ENCODE measurements at places on chromosomes 6 and 20. TPM values are rescaled to one million over a fixed set of nuclear protein-coding genes. Genes with fewer than 3 reads are reported as not detected.

The CLPSL1 gene
- total RNA-seq: not detected

The LHFPL5 gene
- total RNA-seq: not detected

The EDN3 gene
- not detected for total RNA-seq

The TRAPPC3L gene
- not detected for total RNA-seq

The CST5 gene
- total RNA-seq: not detected

The LRRN4 gene
- total RNA-seq: not detected

DNA sequence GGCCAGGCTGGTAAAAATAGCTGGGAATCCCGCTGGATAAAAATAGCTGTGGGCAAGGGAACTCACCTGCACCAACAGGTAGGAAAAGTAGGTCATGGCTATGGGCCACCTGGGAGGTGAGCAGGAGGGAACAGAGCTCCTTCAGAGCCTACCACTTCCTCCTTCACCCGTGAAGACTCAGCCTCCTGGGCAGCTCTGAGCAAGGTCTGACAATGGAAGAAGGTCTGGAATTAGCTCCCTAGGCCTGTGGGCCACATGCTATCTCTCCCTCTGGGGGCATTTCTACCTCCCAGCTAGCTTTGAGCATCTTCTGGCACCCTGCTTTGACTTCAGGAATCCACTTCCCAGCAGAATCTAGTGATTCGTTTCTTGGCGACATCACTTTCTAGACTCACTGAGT lies 153.9 kb downstream of the MRPL14 start:
- H3K27me3 ChIP-seq: peaks cover 9% of the 10 kb centered on the region
- H3K27ac ChIP-seq: no peak overlapping the region
- no peaks in the 10 kb centered on the region for H3K36me3 ChIP-seq
- H3K4me1 ChIP-seq: peaks cover 3% of the 10 kb centered on the region

DNA sequence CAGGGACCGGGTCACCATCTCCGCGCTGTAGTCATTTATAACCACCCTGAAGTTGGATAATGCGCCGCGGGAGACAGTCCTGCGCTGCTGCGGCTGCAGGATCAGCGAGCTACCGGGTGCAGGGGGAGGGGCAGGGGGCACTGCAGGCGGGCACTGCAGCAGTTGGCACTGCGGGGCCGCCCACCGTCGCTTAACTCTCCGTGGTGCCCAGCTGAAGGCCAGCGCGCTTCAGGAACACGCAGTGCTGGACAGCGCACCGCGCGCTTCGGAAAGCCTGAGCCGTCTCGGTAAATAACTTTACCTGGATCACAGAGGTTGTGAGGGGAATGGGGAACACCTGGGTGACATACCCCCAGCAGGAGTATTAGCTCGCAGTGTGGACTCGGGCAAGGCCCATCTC lies 12.4 kb upstream of the LRFN2 start:
- peaks cover 44% of the 10 kb centered on the region for H3K27me3 ChIP-seq
- H3K4me1 ChIP-seq: no peaks in the 10 kb centered on the region
- no peaks in the 10 kb centered on the region for H3K36me3 ChIP-seq
- no peak overlapping the region for H3K4me3 ChIP-seq

- H3K4me1 ChIP-seq: peaks cover 69% of the 10 kb centered on the region
- H3K4me3 ChIP-seq: peak overlapping the region; percentile 95
- H3K27ac ChIP-seq: peak overlapping the region; percentile 99
- no peaks in the 10 kb centered on the region for H3K27me3 ChIP-seq
- peak; percentile 62 for DNase-seq
Observed at GRCh38 chr6:42049948-42050296, 402 bp upstream of the TAF8 start.

GRCh38 chr6:150640556-150641209 lies 41.0 kb downstream of the PLEKHG1 start:
- no peaks in the 10 kb centered on the region for H3K36me3 ChIP-seq
- no peak overlapping the region for H3K4me3 ChIP-seq
- DNase-seq: no peak
- H3K27ac ChIP-seq: no peak overlapping the region
- H3K27me3 ChIP-seq: peaks cover 28% of the 10 kb centered on the region

GRCh38 chr20:62252342-62252966 lies 14.1 kb downstream of the OSBPL2 start:
- DNase-seq: no peak
- no peak overlapping the region for H3K4me3 ChIP-seq
- H3K27ac ChIP-seq: no peak overlapping the region
- H3K4me1 ChIP-seq: peaks cover 10% of the 10 kb centered on the region
- H3K27me3 ChIP-seq: no peaks in the 10 kb centered on the region

- H3K27me3 ChIP-seq: no peaks in the 10 kb centered on the region
- peak; percentile 68 for DNase-seq
- H3K4me1 ChIP-seq: peaks cover 33% of the 10 kb centered on the region
- peak overlapping the region; percentile 59 for H3K27ac ChIP-seq
- no peak overlapping the region for H3K4me3 ChIP-seq
Observed at GRCh38 chr6:158031381-158032353, 50.0 kb downstream of the SYNJ2 start.

DNA sequence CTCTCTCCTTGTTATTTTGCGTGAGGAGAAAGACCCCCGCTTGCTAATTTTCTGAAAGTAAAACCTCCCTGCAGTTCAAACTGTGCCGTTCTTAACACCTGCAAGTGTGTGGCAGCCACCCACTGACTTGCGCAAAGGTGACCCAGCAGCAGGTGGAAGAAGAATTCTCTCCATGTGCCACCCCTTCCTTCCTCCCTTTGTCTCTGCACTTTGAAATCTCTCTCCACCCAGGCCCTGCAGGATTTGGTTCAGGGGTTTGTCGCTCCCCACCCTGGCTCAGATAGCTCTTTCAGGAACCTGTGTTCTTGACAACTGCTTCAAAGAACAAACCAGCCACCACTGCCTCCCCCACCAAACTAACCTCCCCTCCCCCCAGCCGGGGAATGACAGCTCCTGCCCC lies 41.4 kb downstream of the ZNF831 start:
- no peak overlapping the region for H3K4me3 ChIP-seq
- no peak overlapping the region for H3K27ac ChIP-seq
- H3K4me1 ChIP-seq: peaks cover 24% of the 10 kb centered on the region
- H3K27me3 ChIP-seq: no peaks in the 10 kb centered on the region

- no peak for DNase-seq
- H3K36me3 ChIP-seq: no peaks in the 10 kb centered on the region
- no peak overlapping the region for H3K4me3 ChIP-seq
- H3K27ac ChIP-seq: no peak overlapping the region
- no peaks in the 10 kb centered on the region for H3K4me1 ChIP-seq
Observed at GRCh38 chr6:80343511-80343910, 237.0 kb downstream of the BCKDHB start.

GRCh38 chr6:827431-827830 lies 134.5 kb upstream of the EXOC2 start:
- H3K4me1 ChIP-seq: no peaks in the 10 kb centered on the region
- peaks cover 32% of the 10 kb centered on the region for H3K27me3 ChIP-seq
- H3K27ac ChIP-seq: no peak overlapping the region
- no peak for DNase-seq
- H3K4me3 ChIP-seq: no peak overlapping the region

DNA sequence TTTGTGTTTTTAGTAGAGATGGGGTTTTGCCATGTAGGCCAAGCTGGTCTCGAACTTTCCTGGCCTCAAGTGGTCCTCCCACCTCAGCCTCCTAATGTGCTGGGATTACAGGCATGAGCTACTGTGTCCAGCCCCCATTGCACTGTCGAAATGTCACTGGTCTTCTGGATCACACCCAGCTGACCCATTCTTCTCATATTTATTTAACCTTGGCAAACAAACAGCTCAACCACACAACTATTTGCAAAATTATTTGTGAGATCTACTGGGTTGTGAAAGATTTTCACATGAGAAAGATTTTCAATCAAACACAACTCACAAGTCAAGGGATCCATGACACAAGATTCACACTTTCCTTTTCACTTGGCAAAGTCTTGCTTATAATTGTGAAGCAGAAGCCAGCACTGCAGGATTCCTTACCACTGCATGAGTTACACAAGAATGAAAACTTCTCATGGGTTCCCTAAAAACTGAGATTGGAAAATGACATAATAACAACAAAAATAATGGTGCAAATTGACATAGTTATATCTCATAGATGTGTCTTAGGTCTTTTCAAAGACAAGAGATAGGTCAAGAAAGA lies 2.0 kb upstream of the CST9L start:
- DNase-seq: no peak
- no peaks in the 10 kb centered on the region for H3K36me3 ChIP-seq
- H3K27me3 ChIP-seq: no peaks in the 10 kb centered on the region
